ENCODE measurements at places on chromosomes 2 and 18.

GRCh38 chr2:196338440-196338839 is 167.1 kb upstream of the STK17B start:
- DNase-seq = no peak

DNA sequence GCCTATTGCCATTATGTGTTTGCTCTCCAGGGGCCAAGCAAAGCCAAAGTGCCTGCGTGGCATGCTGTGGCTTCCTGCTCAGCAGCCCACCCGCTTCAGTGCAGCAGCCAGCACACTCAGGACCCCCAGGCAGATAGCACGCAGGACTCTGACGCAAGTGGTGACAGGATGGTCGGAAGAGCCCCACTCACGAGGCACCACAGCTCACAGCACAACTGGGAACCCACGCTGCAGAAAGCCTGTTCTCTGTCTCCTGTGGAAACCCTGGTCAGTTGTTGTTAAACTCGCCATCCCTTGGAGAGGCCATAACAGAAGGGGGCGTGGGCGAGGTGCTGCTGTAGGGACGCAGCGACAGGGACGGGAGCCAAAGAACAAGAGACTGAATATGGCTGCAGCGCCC is 76.4 kb downstream of the HDAC4 start:
- DNase-seq = no peak

- DNase-seq = no peak
Observed at GRCh38 chr2:165877565-165878550, 75.7 kb downstream of the TTC21B start.

DNA sequence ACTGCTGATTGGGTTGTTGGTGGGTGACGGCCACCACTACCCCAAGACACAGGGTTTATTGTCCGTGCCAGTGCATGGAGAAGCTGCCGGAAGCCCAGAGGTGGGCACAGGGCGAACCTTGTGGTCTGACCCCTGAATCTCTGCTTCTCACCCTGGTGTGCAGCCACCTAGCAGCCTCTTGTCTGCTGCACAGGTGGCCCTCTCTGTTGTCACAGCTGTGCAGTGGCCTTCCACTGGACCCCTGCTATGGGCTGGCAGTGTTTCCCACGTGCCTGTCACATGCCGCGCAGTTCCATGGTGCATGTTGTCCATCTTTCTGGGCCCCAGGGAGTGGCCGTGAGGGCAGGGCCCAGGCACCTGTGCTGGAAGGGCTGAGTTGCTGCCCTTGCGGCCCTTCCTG is 15.2 kb downstream of the ATG4B start:
- DNase-seq = no peak

- no peak for DNase-seq
Observed at GRCh38 chr2:167237478-167237877, 349.2 kb downstream of the XIRP2 start.

DNA sequence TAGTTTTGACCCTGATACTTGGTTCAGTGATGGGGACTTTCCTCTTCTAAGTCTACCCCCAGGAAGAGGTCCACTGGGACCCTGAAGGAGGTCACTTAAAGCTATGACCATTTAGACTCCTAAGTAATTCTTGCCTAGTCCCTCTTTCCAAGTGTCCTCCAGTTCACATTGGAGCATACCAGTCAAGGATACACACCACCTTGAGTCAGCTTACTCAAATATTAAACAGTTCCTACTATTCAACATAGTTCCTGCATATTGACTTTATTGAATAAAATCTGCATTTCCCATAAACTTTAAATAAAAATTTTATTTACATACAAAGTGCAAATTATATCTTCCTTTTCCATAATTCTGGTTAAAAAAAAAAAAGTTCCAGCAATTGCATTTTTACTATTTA is 36.3 kb downstream of the SLC5A7 start:
- DNase-seq = no peak

- no peak for DNase-seq
Observed at GRCh38 chr2:158610059-158610458, 153.3 kb downstream of the PKP4 start.

DNA sequence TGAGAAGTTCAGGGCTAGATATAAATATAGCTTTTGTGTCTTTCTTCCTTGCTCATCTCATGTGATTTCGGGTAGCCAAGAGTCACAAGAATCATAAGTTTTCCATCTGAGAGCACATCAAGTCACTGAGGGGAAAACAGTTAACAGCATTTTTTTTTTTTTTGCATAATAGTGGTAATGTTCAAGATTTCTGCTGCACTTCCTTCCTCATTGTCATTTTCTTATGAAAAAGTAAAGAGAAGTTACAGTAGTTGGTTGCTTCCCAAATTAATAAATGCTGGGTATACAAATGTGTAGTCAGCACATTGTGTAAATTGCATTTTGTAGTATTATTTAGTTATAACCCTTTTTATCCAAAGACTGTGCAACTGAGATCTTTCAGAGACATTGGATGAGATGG is 93.6 kb downstream of the ZEB2 start:
- DNase-seq = no peak

- DNase-seq = peak; percentile 14
Observed at GRCh38 chr2:11155381-11156035, at the start of gene SLC66A3. Gene SLC66A3 (plus strand): TSS chr2:11155467. CDS start chr2:11155547, 80 bp downstream.

GRCh38 chr2:42996528-42996927 is 204.1 kb upstream of the HAAO start:
- no peak for DNase-seq

- no peak for DNase-seq
Observed at GRCh38 chr2:152584301-152584700, 133.0 kb downstream of the PRPF40A start.

- no peak for DNase-seq
Observed at GRCh38 chr2:236124182-236124893, 43.8 kb downstream of the GBX2 start.

- no peak for DNase-seq
Observed at GRCh38 chr2:46815121-46815802, 100.3 kb downstream of the MCFD2 start.

- no peak for DNase-seq
Observed at GRCh38 chr2:241122376-241123002, 20.4 kb upstream of the MTERF4 start.

- DNase-seq = no peak
Observed at GRCh38 chr2:85042330-85042729, 71.4 kb downstream of the KCMF1 start.

GRCh38 chr2:148666555-148666954 is 22.0 kb downstream of the EPC2 start:
- DNase-seq = no peak

DNA sequence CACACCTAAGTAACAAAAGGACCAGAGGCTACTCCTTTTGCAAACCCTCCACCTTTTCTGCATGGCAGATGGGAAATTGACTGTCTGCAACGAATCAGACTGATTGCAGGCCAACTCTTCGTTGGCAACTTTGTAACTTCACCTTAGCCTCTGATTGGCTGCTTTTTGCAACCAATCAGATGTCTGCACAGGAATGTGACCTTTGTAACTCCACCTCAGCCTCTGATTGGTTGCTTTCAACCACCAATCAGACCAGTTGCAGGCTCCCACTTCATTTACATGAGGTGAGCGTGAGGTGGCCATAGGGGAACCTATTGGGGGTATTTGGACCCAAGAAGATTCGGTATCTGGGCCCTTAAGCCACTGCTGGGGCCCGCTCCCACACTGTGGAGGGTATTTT is 209.0 kb downstream of the EN1 start:
- DNase-seq = no peak

DNA sequence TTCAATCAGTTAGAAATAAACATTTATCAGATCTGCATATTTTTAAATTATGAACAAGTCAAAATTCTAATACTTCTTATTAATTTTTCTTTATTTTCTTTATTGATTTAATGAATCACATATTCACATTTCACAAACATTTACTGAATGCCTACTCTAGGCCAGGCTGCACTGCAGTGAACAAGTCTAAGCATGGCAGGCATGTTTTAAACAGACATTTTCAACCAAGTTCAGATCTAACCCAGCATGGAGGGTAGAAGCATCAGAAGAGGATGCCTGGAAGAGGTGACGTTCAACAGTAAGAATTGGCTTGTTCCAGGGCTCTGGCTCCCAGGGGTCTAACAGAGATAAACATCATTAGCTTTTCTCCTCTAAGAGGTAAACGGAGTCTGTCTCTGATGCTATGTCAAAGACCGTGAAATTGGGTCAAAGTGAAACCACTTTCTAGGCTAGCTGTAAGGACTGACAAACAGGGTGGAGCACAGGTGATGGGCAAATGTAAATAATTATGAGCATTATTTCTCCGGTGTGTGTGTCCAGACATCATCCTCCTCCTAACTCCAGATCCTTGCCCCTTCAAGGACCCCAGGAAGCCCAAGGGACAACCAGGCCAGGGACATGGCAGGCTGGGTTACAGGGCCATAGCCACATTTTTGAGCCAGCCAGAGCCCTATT is 50.6 kb downstream of the UNC50 start:
- DNase-seq = no peak

GRCh38 chr18:62877411-62878221 is 162.3 kb downstream of the PHLPP1 start:
- no peak for DNase-seq

DNA sequence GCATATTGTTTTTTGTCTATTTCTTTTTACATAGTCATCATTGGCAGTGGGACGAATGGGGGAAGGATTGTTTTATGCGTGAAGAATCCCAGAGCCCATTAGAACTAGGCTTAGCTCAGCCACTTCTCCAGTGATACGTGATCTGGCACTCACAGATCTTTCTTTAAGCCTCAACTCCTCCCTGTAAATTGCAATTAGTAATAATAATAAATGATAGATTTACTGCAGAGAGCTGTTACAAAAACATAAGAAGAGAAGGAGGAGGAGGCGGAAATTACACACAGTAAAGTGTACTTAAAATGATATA is 629.3 kb downstream of the NRXN1 start:
- DNase-seq = no peak

DNA sequence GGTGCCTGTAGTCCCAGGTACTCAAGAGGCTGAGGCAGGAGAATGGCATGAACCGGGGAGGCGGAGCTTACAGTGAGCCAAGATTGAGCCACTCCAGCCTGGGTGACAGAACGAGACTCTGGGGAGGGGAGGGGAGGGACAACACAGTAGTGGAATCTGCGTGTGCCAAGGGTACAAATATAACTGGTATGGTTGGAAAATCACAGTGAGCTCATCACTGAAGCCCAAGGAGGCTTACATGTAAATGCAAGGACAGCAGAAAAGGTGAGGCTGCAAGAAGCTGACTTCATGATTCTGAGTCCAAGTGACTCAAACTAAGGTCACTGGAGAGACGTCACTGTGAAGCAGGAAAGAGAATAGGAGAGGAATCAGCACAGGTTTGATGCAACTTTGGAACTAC is 9.2 kb downstream of the SEPTIN10 start:
- DNase-seq = no peak

GRCh38 chr2:169184074-169184473 is 114.7 kb downstream of the DHRS9 start:
- no peak for DNase-seq

DNA sequence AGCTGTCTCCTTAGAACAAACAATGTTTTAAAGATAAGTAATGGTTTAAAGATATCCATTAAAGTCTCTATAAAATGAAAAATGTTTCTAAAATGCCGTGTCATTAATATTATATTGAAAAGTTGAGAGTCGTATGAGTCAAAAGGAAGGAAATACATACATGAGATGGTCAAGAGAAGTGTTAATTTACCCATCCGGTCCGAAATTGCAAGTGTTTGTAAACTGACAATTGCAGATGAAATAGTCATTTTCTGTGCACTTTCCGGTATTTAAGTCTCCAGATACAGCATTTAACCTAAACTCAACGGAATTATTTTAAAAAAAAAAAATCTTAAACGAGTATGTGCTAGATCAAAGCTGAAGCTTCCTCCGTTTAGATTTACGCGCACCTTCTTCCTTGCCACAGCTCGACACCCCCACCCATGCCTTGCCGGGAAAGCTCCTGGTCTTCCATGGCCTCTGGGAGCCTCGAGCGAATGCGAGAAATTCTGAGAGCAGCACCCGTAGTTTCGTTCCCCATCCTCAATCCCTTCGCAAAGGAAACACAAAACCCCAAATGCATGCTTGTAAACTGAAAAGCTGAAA is 1.8 kb downstream of the DSC3 start:
- no peak for DNase-seq

DNA sequence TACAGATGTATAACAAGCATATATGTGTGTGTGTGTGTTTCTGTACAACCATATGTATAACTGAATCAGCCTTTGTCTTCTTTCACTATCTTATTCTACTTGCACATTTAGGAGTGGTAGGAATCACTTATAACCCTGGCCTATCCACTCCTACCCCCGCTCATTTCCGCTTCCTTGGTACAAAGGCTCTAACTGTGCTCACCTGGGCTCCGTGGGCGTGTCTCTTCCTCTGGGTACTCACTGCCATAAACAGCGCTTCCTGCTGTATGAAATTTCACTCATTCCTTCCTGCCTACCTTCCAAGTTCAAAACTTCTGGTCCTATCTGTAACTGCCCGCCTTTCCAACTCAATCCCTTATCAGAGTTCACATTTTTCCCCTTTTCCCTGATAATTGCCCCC is 815.5 kb downstream of the EPHA4 start:
- no peak for DNase-seq

- DNase-seq = no peak
Observed at GRCh38 chr2:216830346-216830745, 29.5 kb downstream of the TNP1 start.

DNA sequence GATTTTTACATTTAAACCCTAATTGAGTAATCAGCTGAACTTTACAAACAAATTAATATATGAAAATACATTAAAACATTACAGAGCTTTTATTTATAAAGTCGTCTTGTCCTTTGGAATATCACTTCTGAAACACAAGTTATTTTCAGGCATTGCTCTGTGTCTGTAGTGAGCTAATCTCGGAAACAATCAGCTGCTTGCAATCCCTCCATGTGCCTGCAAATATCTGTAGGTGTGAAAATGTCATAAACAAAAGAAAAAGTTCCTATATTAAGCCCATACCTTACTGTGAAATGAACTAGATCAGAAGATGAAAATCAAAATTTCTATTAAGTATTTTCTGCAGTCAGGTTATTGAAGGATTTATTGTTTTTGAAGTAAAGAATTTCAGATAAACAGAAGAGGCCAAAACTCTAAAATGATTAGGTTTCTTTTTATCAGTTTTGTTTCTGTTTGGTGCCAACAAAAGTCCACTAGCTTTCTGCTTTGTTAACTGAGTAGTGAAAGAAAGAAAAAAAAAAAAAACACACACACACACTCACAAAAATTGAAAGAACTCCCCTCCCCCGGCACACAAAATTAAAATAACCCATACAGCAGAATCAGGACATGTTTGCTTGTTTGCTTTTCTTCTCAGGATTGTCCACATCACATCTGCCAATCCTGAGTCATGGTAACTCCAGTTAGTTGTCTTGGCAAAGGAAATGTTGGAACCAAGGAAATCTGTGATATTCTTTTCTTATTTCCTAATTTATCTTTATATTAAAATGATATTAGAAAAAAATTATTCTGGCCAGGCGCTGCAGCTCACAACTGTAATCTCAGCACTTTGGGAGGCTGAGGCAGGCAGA is 627.0 kb upstream of the SLC39A10 start:
- no peak for DNase-seq

GRCh38 chr18:41128126-41128525 is 826.9 kb upstream of the PIK3C3 start:
- no peak for DNase-seq

DNA sequence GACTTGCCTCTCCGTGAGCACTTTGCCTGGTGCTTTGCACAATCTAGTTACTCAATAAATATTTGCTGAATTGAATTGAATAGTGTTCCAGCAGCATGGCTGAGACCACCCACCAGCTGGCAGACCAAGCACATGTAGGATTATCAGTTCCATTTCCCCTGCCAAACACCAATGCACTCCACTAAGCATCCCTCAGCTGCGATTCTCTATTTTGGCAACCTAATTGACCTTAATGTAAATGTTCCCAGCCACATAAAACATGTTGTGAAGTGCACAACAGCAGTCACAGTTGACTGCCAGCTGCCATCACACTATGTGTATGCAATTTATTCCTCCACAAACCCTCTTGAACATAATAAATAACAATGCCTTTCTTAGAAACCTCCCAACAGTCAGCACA is 1879.4 kb upstream of the PIK3C3 start:
- DNase-seq = no peak

All from activated T-cell treated with anti-CD3 and anti-CD28 coated beads for 1 hour (primary cell).